ENCODE measurements at places on chromosomes 2 and 18. TPM values are rescaled to one million over a fixed set of nuclear protein-coding genes. Genes with fewer than 3 reads are reported as not detected.

The IL18R1 gene
- 4.5 TPM for total RNA-seq

The TMEM87B gene
- total RNA-seq: 22.2 TPM

The PCARE gene
- 0.10 TPM for total RNA-seq

The GRHL1 gene
- 93.0 TPM for total RNA-seq

The DOK6 gene
- total RNA-seq: 7.0 TPM

The STPG4 gene
- total RNA-seq: not detected

The TLX2 gene
- not detected for total RNA-seq

The HK2 gene
- total RNA-seq: 45.8 TPM

The NCKAP5 gene
- total RNA-seq: 33.3 TPM

The AQP12B gene
- total RNA-seq: not detected

The CAVIN2 gene
- total RNA-seq: 23.0 TPM

The FAM237A gene
- total RNA-seq: not detected

The CABYR gene
- total RNA-seq: 2.9 TPM

The EFR3B gene
- total RNA-seq: 4.9 TPM

The COL6A3 gene
- total RNA-seq: 637 TPM

The PLCD4 gene
- 2.8 TPM for total RNA-seq

The PHLPP1 gene
- total RNA-seq: 15.6 TPM

The RAD51AP2 gene
- total RNA-seq: 0.20 TPM

The LPIN1 gene
- total RNA-seq: 38.3 TPM

The PSTPIP2 gene
- 7.9 TPM for total RNA-seq

The EMILIN1 gene
- 66.1 TPM for total RNA-seq

The CYP27C1 gene
- total RNA-seq: 4.3 TPM

The TUBA3E gene
- total RNA-seq: not detected

The GALR1 gene
- total RNA-seq: 2.1 TPM

The AQP12A gene
- not detected for total RNA-seq

The TBR1 gene
- total RNA-seq: 0.30 TPM

The CXCR1 gene
- 2.1 TPM for total RNA-seq

The RNU2-63P gene
- not detected for total RNA-seq

The FSHR gene
- total RNA-seq: not detected

The DYNAP gene
- total RNA-seq: 0.10 TPM

The LYPD1 gene
- total RNA-seq: 0.99 TPM

The SKOR2 gene
- not detected for total RNA-seq

The ADRA2B gene
- 2.0 TPM for total RNA-seq

The CAPN14 gene
- 0.49 TPM for total RNA-seq

The PDE1A gene
- 2.6 TPM for total RNA-seq

The ESPNL gene
- total RNA-seq: 0.69 TPM

The STON1 gene
- total RNA-seq: 15.7 TPM

The CKAP2L gene
- 6.0 TPM for total RNA-seq

The LMAN1 gene
- total RNA-seq: 114 TPM

The DYSF gene
- 23.2 TPM for total RNA-seq

All from skin of body (tissue), 3 donors.